Ascending aorta (tissue), 2 donors: ENCODE measurements at places on chromosomes 13 and 19.
A peak's percentile ranks its signal among the peaks of the same experiment; 100 is the strongest.

GRCh38 chr13:21478881-21479808 is 20.0 kb upstream of the ZDHHC20 start:
- H3K4me1 ChIP-seq, result peaks cover 4% of the 10 kb centered on the region
- H3K36me3 ChIP-seq, result no peaks in the 10 kb centered on the region
- H3K27me3 ChIP-seq, result no peaks in the 10 kb centered on the region
- no peak for DNase-seq
- no peak overlapping the region for H3K27ac ChIP-seq

DNA sequence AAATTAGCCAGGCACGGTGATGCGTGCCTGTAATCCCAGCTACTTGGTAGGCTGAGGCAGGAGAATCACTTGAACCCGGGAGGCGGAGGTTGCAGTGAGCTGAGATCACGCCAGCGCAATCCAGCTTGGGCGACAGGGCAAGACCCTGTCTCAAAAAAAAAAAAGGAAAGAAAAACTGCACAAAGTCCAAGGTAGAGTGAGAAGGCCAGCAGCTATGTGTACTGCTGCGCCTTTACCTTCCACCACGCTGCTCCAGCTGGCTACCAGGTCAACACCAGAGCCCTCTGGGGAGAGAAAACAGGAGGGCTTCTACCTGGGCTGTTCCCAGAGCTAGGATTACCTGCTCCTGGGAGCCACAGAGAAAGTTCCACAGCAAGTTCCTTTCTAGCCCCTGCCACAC is 3.2 kb downstream of the ELL start:
- DNase-seq, result no peak
- no peaks in the 10 kb centered on the region for H3K36me3 ChIP-seq
- H3K27me3 ChIP-seq, result no peaks in the 10 kb centered on the region
- H3K27ac ChIP-seq, result peak overlapping the region; percentile 97
- peaks cover 5% of the 10 kb centered on the region for H3K4me1 ChIP-seq

- H3K27ac ChIP-seq, result no peak overlapping the region
- no peak for DNase-seq
- H3K4me3 ChIP-seq, result no peak overlapping the region
- H3K27me3 ChIP-seq, result no peaks in the 10 kb centered on the region
- H3K4me1 ChIP-seq, result peaks cover 5% of the 10 kb centered on the region
- no peaks in the 10 kb centered on the region for H3K36me3 ChIP-seq
These were observed 2.2 kb upstream of the FCHO1 start for GRCh38 chr19:17748884-17749638.

DNA sequence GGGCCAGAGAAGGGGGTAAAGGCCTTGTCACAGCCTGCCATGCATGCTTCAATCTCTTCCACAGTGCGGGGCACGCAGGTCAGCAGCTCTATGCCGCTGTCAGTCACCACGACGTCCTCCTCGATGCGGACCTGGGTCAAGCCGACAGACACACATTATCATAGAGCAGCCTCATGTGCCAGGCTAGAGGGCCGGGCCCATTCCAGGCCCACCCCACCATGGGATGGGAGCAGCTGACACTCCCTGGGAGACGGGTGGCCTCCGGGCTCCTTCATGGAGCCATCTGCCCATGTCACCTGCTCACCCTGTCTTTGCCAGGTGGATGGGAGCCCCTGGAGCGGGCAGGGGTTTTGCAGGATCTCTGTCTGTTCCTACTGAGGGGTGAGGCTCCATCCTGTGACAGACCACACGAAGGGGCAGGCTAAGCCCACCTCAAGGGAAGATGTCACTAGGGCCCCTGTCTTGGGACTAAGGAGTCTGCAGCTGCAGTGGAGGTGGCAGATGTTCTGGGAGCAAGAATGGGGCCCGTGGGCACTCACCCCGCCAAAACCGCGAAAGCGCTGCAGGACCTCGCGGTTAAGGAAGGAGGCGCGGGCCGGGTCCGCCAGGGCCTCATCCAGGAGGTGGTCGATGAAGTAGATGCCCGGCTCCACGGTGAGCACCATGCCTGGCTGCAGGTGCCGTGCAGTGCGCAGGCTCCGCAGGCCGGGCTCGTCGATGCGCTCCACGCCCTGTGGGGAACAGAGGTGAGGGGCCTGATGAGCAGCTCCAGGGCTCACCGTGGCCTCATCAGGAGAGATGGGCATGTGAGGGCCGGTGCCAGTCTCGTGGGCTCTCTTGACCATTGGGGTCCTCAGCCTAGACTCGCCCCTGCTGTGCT is 14.1 kb downstream of the CEBPG start:
- peaks cover 3% of the 10 kb centered on the region for H3K4me1 ChIP-seq
- peak; percentile 61 for DNase-seq
- no peaks in the 10 kb centered on the region for H3K27me3 ChIP-seq
- peak overlapping the region; percentile 53 for H3K27ac ChIP-seq

GRCh38 chr13:64278493-64278892 is 2862.8 kb upstream of the PCDH20 start:
- no peak overlapping the region for H3K27ac ChIP-seq
- H3K36me3 ChIP-seq, result no peaks in the 10 kb centered on the region
- H3K27me3 ChIP-seq, result no peaks in the 10 kb centered on the region

DNA sequence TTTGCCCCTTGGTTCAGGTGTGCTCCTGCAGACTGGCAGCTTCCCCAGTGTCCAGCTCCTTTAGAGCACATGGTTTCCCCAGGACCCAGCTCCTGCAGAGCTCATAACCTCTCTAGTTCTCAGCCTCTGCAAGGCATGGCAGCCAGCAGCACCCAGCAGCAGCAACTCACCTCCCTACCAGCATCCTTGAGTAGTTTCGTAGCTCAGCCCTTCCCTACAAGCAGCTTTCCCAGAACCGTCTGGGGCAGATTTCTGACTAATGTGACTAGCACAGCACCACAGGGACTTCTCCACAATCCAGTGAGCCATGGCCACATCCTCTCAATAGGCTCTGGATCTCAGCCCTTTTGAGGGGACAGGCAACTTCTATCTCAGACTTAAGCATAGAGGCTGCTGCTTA is 14.1 kb upstream of the METTL21C start:
- no peak for DNase-seq
- H3K27me3 ChIP-seq, result no peaks in the 10 kb centered on the region
- H3K27ac ChIP-seq, result no peak overlapping the region
- H3K36me3 ChIP-seq, result no peaks in the 10 kb centered on the region
- no peak overlapping the region for H3K4me3 ChIP-seq
- H3K4me1 ChIP-seq, result no peaks in the 10 kb centered on the region

GRCh38 chr19:2806736-2807378 is 12.8 kb upstream of the ZNF554 start:
- H3K27me3 ChIP-seq, result no peaks in the 10 kb centered on the region
- H3K36me3 ChIP-seq, result peaks cover 58% of the 10 kb centered on the region
- H3K27ac ChIP-seq, result no peak overlapping the region
- DNase-seq, result no peak
- no peaks in the 10 kb centered on the region for H3K4me1 ChIP-seq
